ENCODE measurements at places on chromosomes 7 and 10. TPM values are rescaled to one million over a fixed set of nuclear protein-coding genes. Genes with fewer than 3 reads are reported as not detected.
A peak's percentile ranks its signal among the peaks of the same experiment; 100 is the strongest.

DNA sequence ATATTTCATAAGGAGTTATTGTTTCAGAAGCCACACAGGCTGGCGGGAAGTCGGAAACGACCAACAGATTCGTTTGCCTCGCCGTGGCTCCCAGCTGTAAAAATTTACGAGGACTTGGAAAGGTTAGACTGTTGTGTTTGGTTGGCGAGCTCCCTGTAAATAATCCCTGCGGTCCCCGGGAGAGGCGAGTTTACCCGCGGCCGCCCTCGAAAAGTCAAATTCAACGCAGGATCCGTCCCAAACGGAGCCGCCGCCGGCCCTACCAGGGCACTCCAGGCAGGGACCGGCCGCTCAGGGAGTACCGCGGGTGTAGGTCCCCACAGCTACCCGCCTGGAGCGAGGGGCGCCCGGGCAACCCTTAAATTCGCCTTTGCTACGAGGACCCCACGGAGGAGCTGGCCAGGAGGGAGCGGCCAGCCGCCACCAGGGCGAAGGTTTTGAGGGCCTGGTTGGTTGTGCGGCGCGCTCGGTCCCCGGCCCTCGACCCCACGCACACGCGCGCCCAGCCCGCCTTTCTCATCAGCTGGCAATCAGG lies 726 bp upstream of the HOXA9 start:
- H3K27ac ChIP-seq, result no peak overlapping the region
- H3K36me3 ChIP-seq, result no peaks in the 10 kb centered on the region
- peak overlapping the region; percentile 59 for H3K4me3 ChIP-seq

DNA sequence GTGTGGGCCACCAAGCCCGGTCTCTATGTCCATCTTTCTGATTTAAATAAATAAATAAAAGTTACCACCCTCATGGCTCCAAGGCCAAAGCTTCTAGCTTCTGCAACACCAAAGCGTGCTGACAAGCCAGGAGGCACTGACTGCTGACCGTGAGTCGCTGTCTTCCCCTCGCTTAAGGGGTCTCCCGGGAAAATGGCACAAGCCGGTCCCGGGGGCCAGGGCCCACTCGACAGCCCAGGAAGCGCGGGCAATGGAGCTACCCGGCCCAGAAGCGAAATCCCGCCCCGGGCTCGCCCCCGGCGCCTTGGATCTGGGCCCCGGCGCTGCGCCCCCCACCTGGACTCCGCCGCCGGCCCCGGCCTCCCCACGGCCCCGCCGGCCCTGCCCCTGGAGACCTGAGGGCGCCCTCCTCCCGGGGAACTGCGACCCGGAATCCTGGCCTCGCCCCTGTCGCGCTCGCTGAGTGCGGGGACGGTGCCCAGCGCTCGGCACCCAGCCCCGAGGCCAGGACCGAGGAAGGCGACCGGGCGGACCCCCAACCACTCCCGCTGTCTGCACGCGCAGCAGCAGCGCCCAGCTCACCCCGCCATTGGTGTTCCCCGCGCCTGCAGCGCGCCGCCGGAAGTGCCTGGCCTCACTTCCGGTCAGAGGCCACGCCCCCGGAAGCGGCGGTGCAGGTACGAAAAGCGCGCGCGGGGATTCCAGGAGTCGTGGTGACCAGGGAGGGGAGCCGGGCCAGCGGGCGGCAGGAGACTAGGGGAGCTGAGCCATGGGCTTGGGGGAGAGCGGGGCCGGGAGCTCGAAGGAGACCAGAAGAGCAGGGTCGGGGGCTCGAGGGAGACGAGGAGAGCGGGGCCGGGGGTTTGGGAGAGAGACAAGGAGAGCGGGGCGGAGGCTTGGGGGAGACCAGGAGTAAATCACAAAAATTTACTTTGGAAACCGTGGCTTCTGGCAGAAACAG lies at the start of the genes MRM2 and NUDT1:
MRM2 (minus strand) TSS at position 626 of the 961 bp plus-strand sequence; CDS start at position 590, 36 bp downstream.
NUDT1 (plus strand) TSS at position 647 of the 961 bp plus-strand sequence. CDS start 2,349 bp downstream, outside the sequence.
- peaks cover 14% of the 10 kb centered on the region for H3K36me3 ChIP-seq
- no peaks in the 10 kb centered on the region for H3K27me3 ChIP-seq
- H3K27ac ChIP-seq, result peak within 1 kb of the TSS; percentile 52
- DNase-seq, result peak; percentile 92

GRCh38 chr10:104440221-104440620 lies 86.6 kb downstream of the CFAP58 start:
- H3K27me3 ChIP-seq, result no peaks in the 10 kb centered on the region
- no peak overlapping the region for H3K27ac ChIP-seq
- H3K36me3 ChIP-seq, result no peaks in the 10 kb centered on the region
- no peak overlapping the region for H3K4me3 ChIP-seq
- H3K4me1 ChIP-seq, result no peaks in the 10 kb centered on the region

GRCh38 chr10:24331457-24331856 lies 122.5 kb downstream of the KIAA1217 start:
- H3K27me3 ChIP-seq, result no peaks in the 10 kb centered on the region
- no peak for DNase-seq
- H3K4me3 ChIP-seq, result no peak overlapping the region
- H3K4me1 ChIP-seq, result peaks cover 12% of the 10 kb centered on the region
- H3K36me3 ChIP-seq, result no peaks in the 10 kb centered on the region

- peaks cover 57% of the 10 kb centered on the region for H3K36me3 ChIP-seq
- DNase-seq, result no peak
- H3K27me3 ChIP-seq, result no peaks in the 10 kb centered on the region
- H3K4me3 ChIP-seq, result peak overlapping the region; percentile 87
Observed at GRCh38 chr10:17234431-17234945, 6.4 kb downstream of the VIM start.

GRCh38 chr7:35889001-35889400 lies 88.1 kb downstream of the SEPTIN7 start:
- H3K4me1 ChIP-seq, result no peaks in the 10 kb centered on the region
- no peaks in the 10 kb centered on the region for H3K27me3 ChIP-seq
- H3K4me3 ChIP-seq, result no peak overlapping the region
- no peak overlapping the region for H3K27ac ChIP-seq
- peaks cover 15% of the 10 kb centered on the region for H3K36me3 ChIP-seq

GRCh38 chr7:5780801-5781496 lies 514 bp downstream of the RNF216 start:
- peak overlapping the region; percentile 96 for H3K27ac ChIP-seq
- no peaks in the 10 kb centered on the region for H3K36me3 ChIP-seq
- no peaks in the 10 kb centered on the region for H3K27me3 ChIP-seq
- H3K4me3 ChIP-seq, result peak overlapping the region; percentile 93

GRCh38 chr7:129898502-129899160 lies 54.1 kb downstream of the UBE2H start:
- peaks cover 22% of the 10 kb centered on the region for H3K4me1 ChIP-seq
- H3K27ac ChIP-seq, result peak overlapping the region; percentile 36
- no peaks in the 10 kb centered on the region for H3K27me3 ChIP-seq
- DNase-seq, result no peak
- no peak overlapping the region for H3K4me3 ChIP-seq
- peaks cover 11% of the 10 kb centered on the region for H3K36me3 ChIP-seq

MAGI2 gene
- 4.0 TPM for total RNA-seq

Data from ascending aorta (tissue), 2 donors.